ENCODE measurements at places on chromosomes 7 and 10. TPM values are rescaled to one million over a fixed set of nuclear protein-coding genes. Genes with fewer than 3 reads are reported as not detected.

Gene UBE2D4
- 13.9 TPM for total RNA-seq

Gene MLLT10
- total RNA-seq = 46.9 TPM

Gene OR6B1
- not detected for total RNA-seq

Gene URGCP
- total RNA-seq = 23.0 TPM

Gene ASZ1
- total RNA-seq = not detected

Gene ANK3
- 21.1 TPM for total RNA-seq

Gene MINDY3
- 28.4 TPM for total RNA-seq

Gene GIMAP6
- total RNA-seq = not detected

Gene SPDYE6
- total RNA-seq = not detected

Gene STEAP1B
- total RNA-seq = 1.1 TPM

Gene PLEKHS1
- not detected for total RNA-seq

Gene ZPBP
- total RNA-seq = not detected

Gene AQP1
- total RNA-seq = 10.0 TPM

Gene CYP17A1
- not detected for total RNA-seq

Gene LRRC27
- 7.8 TPM for total RNA-seq

Gene PRR15
- total RNA-seq = 7.2 TPM

Gene RPA3
- 17.7 TPM for total RNA-seq

Gene TMEM140
- total RNA-seq = 0.27 TPM

Gene CPA4
- total RNA-seq = 111 TPM

Gene CLDN3
- total RNA-seq = 0.68 TPM

Gene CDHR3
- 3.1 TPM for total RNA-seq

Gene SGMS1
- 22.3 TPM for total RNA-seq

Gene CDK1
- 6.6 TPM for total RNA-seq

Data from astrocyte (in vitro differentiated cells and primary cell).